ENCODE measurements at places on chromosomes 6 and 20.
A peak's percentile ranks its signal among the peaks of the same experiment; 100 is the strongest.

DNA sequence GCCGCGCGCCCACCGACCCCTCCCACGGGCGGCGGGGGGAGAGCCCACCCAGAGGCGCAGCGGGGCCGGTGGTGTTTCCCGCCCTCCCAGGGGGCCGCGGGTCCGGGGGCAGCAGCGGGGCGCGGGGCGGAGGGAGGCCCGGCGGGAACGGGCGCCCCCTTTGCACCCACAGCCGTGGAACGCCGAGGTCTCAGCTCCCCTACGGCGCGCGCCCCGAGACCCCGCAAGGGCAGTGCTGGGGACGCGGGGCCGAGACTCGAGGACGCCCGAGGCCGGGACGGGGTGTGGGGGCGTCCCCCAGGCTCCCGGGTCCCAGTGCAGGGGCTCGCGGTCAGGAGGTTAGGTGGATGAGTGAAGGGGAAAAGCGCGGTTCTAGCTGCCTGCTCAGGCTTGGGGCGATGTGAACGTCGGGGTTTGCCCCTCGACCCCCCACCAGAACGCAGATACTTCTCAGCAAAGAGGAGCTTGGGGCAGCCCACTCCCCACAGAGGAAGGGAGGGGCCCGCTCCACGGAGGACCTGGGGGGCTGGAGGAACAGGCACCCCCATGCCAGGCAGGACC, 65.5 kb upstream of the BHLHE23 start:
- DNase-seq, result no peak

DNA sequence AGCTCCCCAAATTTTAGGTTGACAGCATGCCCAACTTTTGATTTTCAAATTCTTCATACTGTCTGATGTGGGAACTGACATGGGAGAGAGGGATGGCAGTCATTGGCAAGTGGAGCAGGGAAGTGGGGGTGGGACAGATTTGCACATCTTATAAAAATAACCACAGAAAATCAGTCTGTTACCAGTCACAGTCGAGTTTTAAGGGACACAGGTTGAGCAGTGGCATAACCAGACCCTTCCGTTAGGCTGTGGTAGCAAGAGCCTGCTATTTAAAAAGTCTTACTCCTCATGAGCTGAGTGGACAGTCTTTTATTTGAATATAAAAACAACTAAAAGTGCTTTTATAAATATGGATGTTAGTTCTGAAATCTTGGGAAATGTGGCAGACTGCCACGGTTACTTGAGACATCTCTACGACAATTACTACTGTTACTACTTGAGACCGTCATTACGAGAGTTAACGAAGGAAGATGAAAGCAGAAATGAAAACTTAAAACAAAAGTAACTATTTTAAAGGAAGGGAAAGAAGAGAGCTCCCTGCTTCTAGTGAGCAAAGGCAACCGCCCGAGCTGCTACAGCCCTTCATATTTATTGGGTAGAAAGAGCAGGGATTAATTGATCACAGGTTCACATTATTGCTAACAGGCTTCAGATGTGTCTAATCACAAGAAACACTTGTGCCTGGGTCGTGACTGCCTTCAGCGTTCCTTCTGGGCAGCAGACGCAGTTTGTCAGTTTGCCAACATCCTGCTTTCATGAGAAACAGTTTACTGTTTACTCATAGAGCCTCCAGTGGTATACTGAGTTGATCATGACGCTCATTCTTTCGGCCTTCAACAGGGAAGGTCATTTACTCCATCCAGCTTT, 71.3 kb downstream of the EFHC1 start:
- DNase-seq, result no peak

GRCh38 chr6:14316651-14317386, 199.2 kb downstream of the CD83 start:
- DNase-seq, result no peak

DNA sequence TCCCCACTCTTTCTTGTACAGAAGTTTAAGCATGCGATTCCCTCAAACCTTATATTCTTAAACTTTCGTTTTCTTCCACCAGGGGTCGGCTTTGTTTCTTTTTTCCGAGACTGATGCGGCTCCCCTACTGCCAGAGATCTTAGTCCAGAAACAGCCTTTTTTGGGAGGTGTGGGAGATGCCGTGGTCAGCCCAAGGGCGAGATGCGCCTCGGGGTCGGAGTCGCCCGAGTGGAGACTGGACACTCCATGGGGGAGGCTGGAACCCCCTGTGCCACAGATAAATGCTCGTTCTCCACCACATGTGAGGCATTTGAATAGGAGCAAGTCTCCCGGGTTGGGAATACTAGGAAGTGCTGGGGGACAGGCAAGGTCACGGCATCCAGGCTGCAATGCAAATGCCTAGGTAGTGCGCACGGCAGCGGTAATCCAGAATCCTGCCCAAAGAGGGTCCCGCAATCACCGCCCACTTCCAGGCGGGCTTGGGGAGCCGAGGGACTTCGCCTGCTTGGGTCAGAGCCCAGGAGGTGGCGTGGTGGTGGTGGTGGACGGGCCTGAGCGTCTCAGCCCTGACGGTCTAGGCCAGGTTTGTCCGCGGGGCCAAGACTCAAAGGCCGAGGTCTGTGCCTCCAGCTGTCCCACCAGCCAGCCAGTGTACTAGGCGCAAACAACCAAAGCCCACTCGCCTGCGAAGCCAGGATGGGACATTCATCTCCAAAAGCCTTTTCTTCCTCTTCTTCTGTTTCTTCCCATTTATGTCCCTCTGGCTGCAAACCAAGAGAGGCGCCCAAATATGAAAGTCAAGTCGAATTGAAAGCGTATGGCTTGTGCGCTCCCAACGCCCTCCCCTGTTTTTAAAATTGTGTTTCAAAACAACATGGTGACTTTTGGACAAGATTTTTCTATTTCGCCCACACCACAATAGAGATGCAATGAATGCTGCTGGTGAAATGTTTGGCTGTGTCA, 39.3 kb upstream of the OSTM1 start:
- no peak for DNase-seq

DNA sequence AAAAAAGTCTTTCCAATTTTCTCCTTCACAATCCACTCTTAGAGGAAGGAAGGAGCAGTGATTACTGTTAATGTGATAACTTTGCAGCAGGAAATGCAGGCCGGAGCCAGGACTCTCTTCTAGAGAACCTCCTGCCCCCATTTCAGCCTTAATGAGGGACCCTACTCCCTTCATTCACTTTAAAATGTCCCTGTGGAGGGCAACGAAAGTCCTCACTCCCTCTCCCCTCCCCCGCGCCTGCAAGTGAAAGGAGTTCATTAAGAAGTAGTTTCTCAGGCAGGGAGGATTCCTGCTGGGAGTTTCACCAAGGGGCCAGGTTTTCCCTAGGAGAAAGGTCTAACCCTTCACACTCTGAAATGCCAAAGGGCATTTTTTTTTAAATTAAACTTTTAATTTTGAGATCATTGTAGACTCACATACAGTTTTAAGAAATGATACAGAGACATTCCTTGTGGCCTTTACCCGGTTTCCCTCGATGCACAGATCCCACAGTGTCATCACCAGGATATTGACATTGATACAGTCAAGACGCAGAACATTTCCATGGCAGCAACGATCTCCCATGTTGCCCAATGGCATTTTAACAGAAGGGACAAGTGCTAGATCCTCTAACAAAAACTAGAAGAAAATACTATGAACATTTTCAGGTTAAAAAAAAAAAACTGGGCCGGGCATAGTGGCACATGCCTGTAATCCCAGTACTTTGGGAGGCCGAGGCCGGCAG, 6.8 kb upstream of the COMMD7 start:
- no peak for DNase-seq

DNA sequence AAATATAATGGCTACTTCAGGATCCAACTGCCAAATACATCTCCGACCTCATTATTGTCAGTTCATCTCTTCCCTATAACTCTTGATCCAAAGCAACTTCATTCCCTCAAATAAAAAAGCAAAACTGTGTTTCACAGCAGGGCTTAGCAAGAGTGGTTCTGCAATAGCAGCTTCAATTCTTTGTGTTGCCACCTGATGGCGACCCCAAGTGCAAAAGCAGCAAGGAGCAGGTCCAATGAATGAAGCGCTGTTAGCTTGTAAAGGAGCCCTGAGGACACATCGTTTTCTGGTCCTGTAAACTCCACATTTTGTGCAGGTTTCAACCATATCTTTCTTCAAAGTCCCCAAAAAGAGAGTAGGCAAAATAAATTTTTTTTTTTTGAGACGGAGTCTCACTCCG, 19.6 kb downstream of the RTN4IP1 start:
- no peak for DNase-seq

GRCh38 chr6:34182751-34183531, 37.1 kb upstream of the GRM4 start:
- DNase-seq, result peak; percentile 46

DNA sequence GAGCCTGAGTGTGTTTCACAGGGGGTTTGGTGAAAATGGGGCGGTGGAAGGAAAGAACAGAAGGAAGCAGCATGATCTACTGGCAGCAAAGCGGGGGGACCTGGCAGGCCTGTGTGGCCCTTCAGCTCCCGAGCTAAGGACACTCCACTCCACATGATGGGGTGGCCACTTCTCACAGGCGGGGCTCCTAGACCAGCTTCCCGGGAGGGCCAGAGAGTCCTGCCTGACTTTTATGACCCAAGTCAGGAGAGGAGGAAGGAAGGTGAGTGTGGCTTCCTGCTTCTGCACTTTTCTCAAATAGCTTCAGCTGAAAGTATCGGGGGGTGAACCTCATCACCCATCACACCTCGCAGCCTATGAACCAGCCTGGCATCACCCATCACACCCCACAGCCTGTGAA, 117.5 kb upstream of the AFDN start:
- DNase-seq, result no peak

GRCh38 chr6:20906945-20907344, 372.7 kb downstream of the CDKAL1 start:
- no peak for DNase-seq

DNA sequence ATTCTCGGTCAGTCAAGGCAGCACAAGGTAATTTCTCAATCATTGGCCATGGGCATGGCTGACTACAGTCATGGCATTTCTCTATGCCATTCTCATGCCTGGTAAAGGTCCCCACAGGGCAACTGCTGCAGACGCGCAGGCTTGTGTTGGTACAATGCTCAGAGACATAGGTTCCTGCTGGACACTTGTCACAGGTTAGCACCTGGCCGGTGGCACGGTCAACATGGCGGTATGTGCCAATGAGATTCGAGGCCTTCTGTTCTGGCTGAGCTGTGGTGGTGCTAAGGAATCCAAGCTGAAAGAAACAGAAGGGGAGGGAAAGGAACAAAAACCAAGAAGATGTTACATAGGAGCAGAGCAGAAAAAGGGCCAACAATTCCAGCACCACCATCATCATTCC, 23.4 kb downstream of the TNFRSF21 start:
- no peak for DNase-seq

GRCh38 chr6:90820436-90820835, 233.6 kb upstream of the MAP3K7 start:
- DNase-seq, result no peak

DNA sequence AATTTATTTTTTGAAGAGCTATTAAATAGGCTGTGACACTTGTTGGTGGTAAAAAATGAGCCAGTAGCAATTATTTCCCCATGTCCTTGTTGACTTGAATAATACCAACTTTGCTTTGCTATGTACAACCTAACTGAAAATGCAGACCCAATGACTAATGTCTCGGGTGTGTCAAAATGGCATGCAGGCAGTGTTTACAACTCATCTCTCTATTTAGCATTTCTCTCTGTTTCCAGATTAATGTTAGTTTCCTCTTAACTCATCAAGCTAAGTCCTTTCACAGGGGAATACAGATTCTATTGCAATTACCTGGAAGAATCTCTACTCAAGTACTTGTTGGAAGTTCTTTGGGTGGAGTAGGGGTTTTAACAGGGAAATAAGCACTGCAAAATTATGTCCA, 504.4 kb downstream of the BCKDHB start:
- DNase-seq, result no peak

DNA sequence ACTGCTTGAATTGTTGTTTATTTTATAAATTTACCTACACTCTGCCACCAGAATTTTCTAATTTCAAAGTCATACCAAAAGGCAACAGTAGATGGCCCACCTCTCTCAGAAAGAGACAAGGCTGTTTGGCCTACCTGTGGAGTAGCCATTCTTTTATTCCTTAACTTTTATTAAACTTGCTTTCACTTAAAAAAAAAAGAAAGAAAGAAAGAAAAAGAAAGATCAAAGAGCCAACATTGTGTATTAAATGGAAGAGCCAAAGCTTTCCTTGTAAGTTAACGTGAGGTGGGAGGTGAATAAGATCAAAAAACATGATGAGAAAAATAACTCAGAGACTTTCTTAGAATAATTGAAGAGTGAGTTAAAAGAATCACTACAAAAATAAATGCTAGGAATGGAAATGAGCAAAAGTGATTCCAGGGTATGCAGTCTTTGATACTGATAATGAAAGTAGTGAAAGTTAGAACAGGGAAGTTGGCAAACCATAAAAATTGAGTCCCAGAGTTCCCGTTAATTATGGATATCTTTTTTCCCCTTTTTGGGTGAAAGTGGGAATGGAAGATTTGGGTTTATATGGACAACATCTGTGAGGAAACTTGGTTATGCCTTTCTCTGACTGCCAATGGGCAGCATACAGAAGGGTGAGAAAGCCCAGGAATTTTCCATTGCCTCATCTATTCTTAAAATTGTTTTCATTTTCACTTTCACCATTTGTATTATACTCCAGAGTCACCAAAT, 35.9 kb upstream of the MYB start:
- no peak for DNase-seq

- DNase-seq, result no peak
Measured at GRCh38 chr6:125554456-125554855, 195.0 kb upstream of the HEY2 start.

GRCh38 chr20:53284256-53284655, 309.4 kb downstream of the ZNF217 start:
- no peak for DNase-seq

GRCh38 chr20:43940518-43941225, 26.0 kb downstream of the TOX2 start:
- DNase-seq, result no peak

GRCh38 chr6:111662794-111663593, 57.3 kb upstream of the TRAF3IP2 start:
- DNase-seq, result no peak

GRCh38 chr6:86516087-86516486, 421.2 kb upstream of the HTR1E start:
- no peak for DNase-seq

- DNase-seq, result peak; percentile 67
Measured at GRCh38 chr6:118725944-118726343, 74.6 kb upstream of the CEP85L start.

Data from activated T-cell treated with anti-CD3 and anti-CD28 coated beads for 4 hours (primary cell).